ENCODE measurements at places on chromosomes 12 and 14. TPM values are rescaled to one million over a fixed set of nuclear protein-coding genes. Genes with fewer than 3 reads are reported as not detected.

Gene ANAPC7
- 57.9 TPM for total RNA-seq

Gene STAC3
- 0.74 TPM for total RNA-seq

DNA sequence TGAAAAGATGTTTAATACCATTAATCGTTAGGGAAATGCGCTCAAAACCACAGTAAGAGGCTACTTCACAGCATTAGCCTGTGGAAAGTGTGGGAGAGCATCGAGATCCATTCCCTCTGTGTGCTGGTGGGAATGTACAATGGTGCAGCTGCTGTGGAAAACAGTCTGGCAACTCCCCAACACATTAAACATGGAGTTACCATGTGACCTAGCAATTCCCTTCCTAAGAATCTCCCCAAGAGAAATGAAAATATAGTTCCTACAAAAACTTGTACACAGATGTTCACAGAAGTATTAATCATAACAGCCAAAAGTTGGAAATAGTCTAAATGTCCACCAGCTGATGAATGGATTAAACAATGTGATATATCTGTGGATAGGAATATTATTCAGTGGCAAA lies 23.8 kb downstream of the MLXIP start:
- no peak for DNase-seq

- DNase-seq, result no peak
Observed at GRCh38 chr12:96194971-96195844, 1.0 kb downstream of the ELK3 start.

Gene ASB2
- total RNA-seq, result 24.1 TPM

Gene CCDC60
- not detected for total RNA-seq

Gene DPPA3
- not detected for total RNA-seq

- no peak for DNase-seq
Observed at GRCh38 chr12:111822886-111823285, 19.1 kb upstream of the MAPKAPK5 start.

GRCh38 chr12:113474635-113475436 lies 3.2 kb upstream of the LHX5 start:
- no peak for DNase-seq

Gene EIF2S3B
- 1.2 TPM for total RNA-seq

Gene SSPN
- total RNA-seq, result 44.7 TPM

Gene EFS
- 32.4 TPM for total RNA-seq

- DNase-seq, result no peak
Observed at GRCh38 chr14:55704654-55705053, 124.6 kb downstream of the KTN1 start.

GRCh38 chr14:50997712-50998111 lies 53.4 kb upstream of the PYGL start:
- no peak for DNase-seq

- no peak for DNase-seq
Observed at GRCh38 chr14:44609201-44609600, 102.1 kb upstream of the FSCB start.

GRCh38 chr12:89544022-89544421 lies 18.2 kb upstream of the POC1B start:
- no peak for DNase-seq

- DNase-seq, result no peak
Observed at GRCh38 chr12:116067892-116068291, 209.6 kb downstream of the MED13L start.

- DNase-seq, result no peak
Observed at GRCh38 chr12:117855165-117855564, 113.6 kb downstream of the KSR2 start.

Gene FAM234B
- total RNA-seq, result 11.0 TPM

Gene RNF212B
- total RNA-seq, result not detected

Gene CCDC196
- total RNA-seq, result not detected

DNA sequence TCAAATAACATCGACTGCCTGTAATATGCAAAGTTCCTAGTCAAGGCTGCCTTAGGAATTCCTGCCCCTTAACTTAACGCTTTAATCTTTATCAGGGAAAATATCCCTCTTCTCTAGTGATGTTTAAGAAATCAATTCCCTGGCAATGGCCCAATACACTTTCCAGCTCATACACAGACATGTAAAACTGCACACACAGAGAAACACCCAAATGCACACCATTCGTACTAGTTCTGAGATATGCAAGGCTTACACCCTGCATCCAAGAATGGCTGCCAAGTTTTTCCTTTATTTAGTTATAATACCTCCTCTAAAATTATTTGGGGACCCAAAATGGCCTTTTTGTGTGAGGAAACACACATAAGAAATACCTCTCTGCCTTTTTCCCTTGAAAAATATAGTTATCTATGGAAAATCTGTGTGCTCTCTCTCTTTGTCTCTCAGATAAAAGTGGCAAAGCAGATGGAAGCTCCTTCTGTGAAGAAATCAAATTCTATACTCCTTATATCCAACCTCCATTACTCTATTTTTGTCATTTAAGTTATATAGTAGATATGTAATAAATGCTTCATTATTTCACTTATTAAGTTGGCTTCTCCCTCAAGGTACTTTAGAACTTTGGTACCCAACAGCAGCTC lies 120.0 kb upstream of the MDM1 start:
- no peak for DNase-seq

- DNase-seq, result no peak
Observed at GRCh38 chr12:118107011-118107410, 3.2 kb upstream of the VSIG10 start.

Gene ARHGAP9
- 28.7 TPM for total RNA-seq

Gene MDP1
- total RNA-seq, result 32.7 TPM

Gene CISTR
- total RNA-seq, result not detected

GRCh38 chr12:107369679-107370078 lies 276.3 kb upstream of the CRY1 start:
- DNase-seq, result no peak

DNA sequence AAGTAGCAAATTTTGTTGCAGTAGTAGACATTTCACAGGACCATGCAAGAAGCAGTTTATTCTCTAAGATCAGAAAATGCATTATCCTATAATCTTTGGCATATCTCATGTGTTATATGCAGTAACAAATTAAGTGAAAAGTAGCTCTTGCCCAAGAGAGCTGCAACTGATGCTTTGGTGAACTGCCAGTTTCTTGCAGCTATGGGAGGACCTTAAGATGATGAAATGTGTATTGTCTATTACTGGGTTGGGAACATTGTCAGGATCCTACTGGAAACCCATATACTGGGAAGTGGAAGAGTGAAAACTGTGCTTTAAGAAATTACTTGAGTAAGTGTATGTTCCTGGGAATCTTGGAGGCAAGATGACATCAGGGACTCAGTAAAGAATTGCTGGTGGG lies 238.8 kb downstream of the DACT1 start:
- DNase-seq, result no peak

DNA sequence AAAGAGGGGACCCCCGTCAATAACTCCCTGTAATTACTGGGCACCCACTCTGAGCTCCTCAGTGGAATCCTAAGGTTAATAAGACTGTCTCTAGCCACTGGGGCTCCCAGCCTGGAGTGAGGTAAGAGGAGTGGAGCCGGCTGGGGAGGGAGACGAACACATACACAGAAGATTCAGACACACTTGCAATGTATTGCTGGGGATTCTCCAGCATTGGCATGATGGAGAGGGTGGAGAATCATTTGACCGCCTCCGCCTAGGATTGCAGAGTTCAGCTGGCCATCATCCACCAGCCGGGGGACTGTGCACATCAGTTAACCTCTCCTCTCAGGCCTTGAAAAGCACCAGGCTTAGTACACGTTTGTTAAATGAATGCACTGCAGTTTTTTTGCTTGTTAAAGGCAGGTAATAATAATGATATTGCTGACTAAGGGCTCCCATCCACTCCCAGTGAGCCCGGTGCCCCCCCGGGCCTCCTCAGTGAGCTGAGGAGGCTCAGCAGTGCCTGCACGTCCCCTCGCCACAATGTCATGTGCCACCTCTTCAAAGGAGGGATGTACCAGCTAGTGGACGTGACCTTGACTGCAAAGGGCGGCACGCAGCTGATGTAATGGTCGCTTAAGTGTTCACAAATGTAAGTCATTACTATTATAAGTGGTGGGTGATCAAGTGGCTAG lies 20.3 kb upstream of the FAIM2 start:
- no peak for DNase-seq

Gene LRP1
- total RNA-seq, result 477 TPM
